Activated T-helper 2 cell treated with anti-CD3 and anti-CD28 coated beads, Interferon-gamma antibody, Interleukin-2, Interleukin-4, amounts not matched to agents 10 μg/mL and 5 μg/mL and 100 μg/mL, durations not matched to agents 14 hours and 24 hours and 36 hours (primary cell): ENCODE measurements at places on chromosomes 16 and 17. TPM values are rescaled to one million over a fixed set of nuclear protein-coding genes. Genes with fewer than 3 reads are reported as not detected.

Gene STH
- total RNA-seq, result not detected in 2 replicates

Gene B4GALNT2
- 0.02 TPM in 1 of 2 replicates, not detected in the other for total RNA-seq

Gene KANSL1
- total RNA-seq, result 91.5 and 93.9 TPM in 2 replicates

Gene LRRC75A
- total RNA-seq, result 2.0 and 2.6 TPM in 2 replicates

Gene ITGB4
- 1.3 and 2.0 TPM in 2 replicates for total RNA-seq

Gene KRTAP2-3
- total RNA-seq, result not detected in 2 replicates

Gene CLEC19A
- total RNA-seq, result not detected in 2 replicates

Gene KCNG4
- not detected in 2 replicates for total RNA-seq

Gene C1QTNF8
- total RNA-seq, result not detected in 2 replicates

Gene CISD3
- 32.2 and 37.0 TPM in 2 replicates for total RNA-seq
